ENCODE measurements at places on chromosomes 4 and X. TPM values are rescaled to one million over a fixed set of nuclear protein-coding genes. Genes with fewer than 3 reads are reported as not detected.

The OCIAD1 gene
- 102 TPM for total RNA-seq

The ATP11C gene
- total RNA-seq: 20.9 TPM

The UGT2B17 gene
- total RNA-seq: not detected

The NLGN4X gene
- not detected for total RNA-seq

The ZNF330 gene
- 27.6 TPM for total RNA-seq
